Stimulated activated CD8-positive, alpha-beta memory T cell treated with anti-CD3 and anti-CD28 coated beads, Interleukin-12 subunit alpha, Interleukin-12 subunit beta, amount 100 ng/mL, for 4 hours (primary cell): ENCODE measurements at places on chromosomes 4 and X.

GRCh38 chr4:137408527-137409177 lies 123.6 kb downstream of the PCDH18 start:
- no peak for DNase-seq

GRCh38 chr4:66688674-66689073 lies 856.6 kb downstream of the CENPC start:
- DNase-seq, result no peak

DNA sequence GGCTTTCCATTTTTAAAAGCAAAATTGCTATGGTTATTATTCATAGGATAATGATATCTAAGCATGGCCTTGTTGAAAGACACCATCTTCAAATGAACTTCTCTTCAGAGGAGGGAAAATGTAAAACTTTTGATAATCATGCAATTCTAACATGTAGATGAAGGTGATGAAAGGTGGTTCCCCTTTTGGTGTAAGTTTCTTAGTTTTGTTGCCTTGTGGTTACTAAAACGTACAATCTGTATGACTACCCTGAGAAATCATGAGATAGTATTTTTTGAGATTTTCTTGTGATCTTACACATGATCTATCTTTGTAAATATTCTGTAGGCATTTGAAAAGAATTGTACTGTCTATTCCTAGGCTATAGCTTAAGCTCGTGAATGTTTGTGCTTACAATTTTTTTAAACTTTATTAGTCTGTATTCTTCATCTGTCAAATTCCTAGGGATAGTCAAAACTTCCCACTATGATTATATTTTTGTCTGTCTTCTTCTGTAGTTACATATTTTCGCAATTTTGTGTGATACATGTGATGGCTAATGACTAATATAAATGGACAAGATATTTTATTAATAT lies 47.5 kb downstream of the PTPN13 start:
- DNase-seq, result no peak

GRCh38 chrX:111127038-111127437 lies 31.0 kb downstream of the PAK3 start:
- DNase-seq, result no peak

DNA sequence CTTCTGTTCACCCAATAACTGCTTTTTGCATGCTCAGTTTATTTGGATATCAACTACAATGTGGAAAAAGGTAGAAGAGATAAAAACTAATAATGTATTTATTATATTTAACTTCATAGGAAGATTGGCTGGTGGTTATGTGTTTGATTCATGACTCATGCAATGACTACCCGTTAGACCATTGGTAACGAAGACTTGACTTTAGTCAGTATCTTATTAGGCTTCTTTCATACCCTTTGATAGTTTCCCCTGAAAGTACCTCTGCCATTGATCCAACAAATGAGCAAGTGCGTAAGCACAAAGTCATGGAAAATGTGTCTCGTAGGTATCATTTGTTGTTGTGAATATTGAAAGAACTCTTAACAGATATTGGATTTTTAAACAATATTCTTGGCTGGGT lies 394.7 kb downstream of the PPP3CA start:
- no peak for DNase-seq

DNA sequence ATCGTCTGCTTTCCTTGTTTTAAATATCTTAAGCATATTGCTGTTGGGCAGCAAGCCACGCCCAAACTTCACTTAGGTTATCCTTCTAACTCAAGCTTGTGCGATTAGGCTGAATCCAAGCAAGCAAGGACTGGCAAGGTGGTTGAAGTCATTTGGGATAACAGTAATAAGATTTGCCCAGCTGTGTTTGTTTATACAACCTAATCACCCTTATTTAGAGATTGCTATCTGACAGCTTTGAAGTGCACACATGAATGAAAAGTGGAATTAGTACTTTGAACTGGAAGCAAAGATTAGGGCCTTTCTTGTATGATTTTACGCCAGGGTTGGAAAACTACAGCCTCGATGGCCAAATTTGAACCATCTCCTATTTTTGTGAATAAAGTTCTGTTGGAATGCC lies 182.1 kb downstream of the ASB9 start:
- DNase-seq, result no peak

- no peak for DNase-seq
Measured at GRCh38 chr4:11474146-11474545, 45.5 kb upstream of the HS3ST1 start.

- no peak for DNase-seq
Measured at GRCh38 chr4:74531963-74532794, 87.2 kb downstream of the AREG start.

GRCh38 chr4:10063544-10064300 lies 42.4 kb upstream of the SLC2A9 start:
- no peak for DNase-seq

- no peak for DNase-seq
Measured at GRCh38 chrX:154000051-154000450, 19.7 kb downstream of the IRAK1 start.

DNA sequence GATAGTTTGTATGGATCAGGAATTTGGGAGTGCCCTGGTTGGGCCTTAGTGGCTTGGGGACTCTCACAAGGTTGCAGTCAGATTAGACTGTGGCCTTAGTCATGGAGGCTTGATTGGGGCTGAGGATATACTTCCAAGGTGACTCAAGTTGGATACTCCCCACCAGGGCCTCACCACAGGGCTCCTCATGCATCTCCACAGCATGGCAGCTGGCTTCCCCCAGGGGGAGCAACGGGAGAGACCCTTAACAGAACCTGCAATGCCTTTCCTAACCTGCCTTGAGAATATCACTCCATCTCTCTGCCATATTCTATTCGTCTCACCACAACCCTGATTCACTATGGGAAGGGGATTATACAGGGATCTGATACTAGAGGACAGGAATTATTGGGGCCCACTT lies 161.9 kb downstream of the RELL1 start:
- DNase-seq, result no peak

- no peak for DNase-seq
Measured at GRCh38 chrX:93229036-93229435, 444.3 kb downstream of the NAP1L3 start.

- no peak for DNase-seq
Measured at GRCh38 chr4:8553991-8554405, 26.2 kb upstream of the GPR78 start.

DNA sequence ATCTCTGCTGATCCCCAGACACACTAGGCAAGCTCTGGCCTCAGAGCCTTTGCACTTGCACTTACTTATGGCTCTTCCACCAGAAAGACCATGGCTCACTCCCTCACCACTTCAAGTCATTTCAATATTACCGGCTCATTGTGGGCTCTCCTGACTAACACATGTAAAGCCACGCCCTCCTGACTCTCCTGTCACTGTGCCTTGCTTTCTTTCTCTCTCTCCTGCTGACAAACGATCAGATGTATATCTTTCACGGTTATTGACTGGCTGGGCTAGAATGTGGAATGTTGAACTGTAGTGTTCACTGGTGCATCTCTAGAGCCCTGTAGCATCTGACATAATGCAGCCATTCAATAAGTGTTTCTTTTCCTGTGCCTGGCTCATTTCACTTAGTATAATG lies 425.1 kb downstream of the RAB28 start:
- no peak for DNase-seq

- DNase-seq, result no peak
Measured at GRCh38 chrX:3951859-3952258, 238.4 kb upstream of the PRKX start.

DNA sequence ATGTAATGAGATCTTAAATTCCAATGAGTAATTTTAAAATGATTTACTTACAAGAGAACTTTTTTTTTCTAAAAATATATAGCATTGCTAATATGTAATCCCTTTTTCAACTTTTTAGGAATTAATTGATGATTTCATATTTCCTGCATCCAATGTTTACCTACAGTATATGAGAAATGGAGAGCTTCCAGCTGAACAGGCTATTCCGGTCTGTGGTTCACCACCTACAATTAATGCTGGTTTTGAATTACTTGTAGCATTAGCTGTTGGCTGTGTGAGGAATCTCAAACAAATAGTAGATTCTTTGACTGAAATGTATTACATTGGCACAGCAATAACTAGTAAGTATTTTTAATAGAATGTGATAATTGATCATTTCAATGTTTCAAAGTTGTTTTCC lies 113.2 kb downstream of the USP9X start:
- no peak for DNase-seq

DNA sequence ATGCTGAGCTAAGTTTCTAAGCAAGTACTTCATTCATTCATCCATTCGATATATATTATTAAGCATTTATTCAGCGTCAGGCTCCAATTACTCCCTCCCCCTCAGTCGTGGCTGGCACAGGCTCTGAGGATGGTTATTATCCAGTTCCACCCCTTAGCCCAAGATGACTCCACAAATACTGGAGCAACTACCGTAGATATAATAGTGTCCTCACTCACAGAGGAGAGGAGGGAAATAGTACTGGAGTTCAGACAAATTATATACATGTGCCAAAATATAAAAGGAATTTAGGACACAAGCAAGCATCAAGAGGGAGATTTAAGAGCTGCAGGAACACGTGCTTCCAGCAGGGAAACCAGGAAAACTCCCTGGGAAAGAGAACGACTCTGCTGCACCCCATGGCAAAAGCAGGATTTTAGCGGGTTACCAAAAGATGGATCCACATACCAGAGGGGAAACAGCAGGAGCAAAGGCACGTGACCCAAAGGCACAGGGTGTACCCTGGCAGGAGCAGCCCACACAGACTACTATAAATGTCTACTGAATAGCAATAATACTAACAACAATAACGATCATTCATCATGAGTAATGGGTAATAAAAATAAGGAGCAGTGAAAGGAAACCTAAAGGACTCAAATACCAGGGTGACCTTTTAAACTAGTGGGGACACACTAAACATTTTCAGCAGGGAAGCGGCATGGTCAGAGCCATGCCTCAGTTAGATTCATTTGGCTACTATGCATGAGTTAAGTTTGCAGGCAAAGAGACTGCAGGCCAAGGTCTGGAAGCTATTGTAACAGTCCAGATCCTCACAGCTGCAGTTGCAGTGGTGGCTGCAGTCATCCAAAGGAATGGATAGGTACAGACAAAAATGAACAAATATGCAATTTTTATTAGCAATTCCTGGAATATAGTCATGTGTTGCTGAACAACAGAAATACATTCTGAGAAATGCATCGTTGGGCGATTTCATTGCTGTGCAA lies 153.7 kb downstream of the APBB2 start:
- no peak for DNase-seq

DNA sequence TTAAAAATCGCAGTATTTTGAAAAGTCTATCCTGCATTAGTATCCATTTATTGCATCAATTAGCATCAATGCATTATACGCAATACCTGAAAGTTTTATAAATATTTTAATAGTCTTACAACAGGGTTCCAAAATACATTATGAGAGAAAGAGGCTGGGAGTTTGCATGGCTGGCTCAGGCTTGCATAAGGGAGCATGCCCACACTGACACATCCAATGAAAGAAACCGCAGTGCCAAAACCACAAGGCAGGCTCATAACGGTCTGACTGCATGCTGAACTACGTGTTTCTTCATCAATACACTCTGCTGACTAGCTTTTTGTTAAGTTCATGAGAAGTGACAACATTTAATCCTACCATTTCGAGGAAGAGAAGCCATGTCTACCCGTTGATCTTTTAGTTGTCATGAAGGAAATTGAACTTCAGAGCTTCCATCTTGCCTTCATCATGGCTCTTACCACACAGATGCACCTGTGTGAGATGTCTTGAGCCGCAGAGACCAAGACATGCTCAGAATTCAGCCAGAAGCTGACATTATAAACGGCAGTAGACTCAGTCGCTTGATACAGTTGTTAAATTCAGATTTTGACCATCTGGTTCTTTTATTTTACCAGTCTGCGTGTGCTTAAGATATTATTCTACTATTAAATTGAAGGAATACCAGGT lies 168.8 kb upstream of the FRG1 start:
- DNase-seq, result no peak

DNA sequence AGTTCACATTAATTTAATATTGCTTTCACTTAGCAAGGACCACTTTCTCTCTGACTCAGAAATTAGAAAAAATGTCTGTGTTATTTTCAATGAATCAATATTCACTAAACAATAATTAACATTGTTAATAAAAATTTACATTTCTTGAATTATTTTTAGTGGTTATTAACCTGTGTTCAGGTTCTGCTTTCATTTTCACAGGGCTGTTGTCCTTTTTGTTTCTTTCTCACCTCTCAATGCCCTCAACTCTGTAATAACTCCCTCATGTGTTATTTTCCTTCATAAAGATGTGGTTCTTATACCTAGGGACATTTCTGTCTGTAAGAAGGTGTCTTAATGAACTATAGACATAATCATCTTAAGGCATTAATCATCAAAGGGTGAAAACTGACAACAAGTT lies 43.1 kb upstream of the PRR27 start:
- no peak for DNase-seq

GRCh38 chrX:154002215-154002719 lies 17.4 kb downstream of the IRAK1 start:
- no peak for DNase-seq

DNA sequence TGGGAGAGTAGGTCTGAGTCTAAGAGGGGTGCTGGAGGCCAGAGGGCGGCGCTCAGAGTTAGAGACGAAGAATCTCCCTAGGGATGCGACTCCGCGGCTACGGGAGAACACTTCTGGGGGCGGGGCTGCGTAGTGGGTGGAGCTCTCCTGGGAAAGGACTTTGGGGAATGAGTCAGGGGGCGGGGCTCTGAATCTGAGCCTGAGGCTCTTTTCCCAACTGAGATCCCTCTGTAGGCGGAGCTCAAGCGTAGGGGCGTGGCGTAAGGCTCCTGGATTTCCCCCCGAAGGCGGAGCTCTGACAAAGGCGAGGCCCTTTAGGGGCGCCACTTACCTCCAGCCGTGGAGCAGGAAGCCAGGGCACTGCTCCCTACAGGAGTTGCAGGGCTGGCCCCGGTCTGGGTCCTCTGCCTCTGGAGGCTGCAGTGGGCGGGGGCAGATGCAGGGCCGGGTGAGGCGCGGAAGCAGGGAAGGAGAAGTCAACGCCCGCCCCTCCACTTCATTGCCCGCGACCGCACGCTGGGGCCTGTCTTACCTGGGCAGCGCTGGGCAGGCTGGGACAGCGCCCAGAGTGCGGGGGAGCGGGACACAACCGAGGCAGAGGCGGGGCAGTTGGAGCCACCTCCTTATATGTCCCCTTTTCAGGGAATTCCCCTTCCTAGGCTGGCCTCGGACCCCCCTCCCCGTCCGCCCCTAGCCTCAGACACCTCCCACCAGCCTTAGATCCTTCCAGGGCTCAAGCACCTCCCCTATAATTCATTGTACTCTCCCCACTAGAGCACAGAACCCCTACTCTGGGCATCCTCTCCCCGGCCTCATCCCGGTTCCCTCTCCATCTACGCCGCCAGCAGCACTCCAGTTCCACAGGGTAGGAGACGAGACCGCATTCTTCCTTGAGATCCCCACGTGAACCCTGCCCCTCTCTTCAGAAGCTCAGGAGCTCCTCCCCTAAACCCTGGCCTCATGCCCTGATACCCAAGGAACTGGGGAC lies 1.6 kb downstream of the PRICKLE3 start:
- DNase-seq, result no peak

GRCh38 chr4:54999003-54999402 lies 126.4 kb downstream of the KDR start:
- no peak for DNase-seq
